ENCODE measurements at places on chromosomes 4 and X.

DNA sequence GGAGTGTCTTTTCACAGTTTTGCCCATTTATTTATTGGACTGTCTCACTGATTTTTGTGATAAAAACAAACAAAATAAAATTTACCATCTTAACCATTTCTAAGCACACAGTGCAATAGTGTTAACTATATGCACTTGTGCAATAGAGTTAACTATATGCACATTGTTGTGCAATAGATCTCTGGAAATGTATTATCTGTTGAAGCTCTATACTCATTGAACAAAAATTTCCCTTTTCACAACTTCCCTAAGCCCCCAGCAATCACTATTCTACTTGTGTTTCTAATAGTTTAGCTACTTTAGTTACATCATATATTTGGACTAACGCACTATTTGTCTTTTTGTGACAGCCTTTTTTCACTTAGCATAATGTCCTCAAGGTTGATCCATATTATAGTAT, 59.7 kb upstream of the BEX4 start:
- DNase-seq = no peak

DNA sequence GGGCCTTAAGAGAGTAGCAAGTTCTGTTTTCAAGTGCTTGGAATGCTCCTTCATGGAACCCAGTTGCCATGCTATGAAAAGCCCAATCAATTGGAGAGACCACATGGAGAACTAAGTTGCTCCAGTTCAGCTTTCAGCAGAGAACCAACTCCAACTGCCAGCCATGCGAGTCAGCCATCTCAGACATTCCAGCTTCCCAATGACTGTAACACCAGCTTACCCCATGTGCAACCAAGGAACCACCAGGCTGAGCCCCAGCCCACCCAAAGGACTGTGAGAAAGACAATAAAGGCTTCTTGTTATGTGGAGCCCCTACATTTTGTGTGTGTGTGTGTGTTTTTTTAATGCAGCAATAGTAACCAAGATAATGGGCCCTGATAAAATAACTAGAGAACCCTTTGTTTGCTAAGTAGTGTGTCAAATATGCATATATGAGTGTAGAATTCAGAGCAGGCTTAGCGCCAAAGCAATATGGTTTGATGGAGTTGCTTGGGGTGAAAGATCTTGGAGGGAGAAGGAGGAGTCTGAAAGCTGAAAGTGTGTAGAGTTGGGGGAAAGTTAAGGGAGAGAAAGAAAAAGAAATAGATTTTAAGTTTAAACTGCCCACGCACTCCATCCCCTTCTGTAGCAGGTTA, 35.0 kb upstream of the CCKAR start:
- no peak for DNase-seq

GRCh38 chrX:10095698-10096432, 60.9 kb upstream of the CLCN4 start:
- no peak for DNase-seq

GRCh38 chrX:22406201-22406737, 133.6 kb downstream of the CBLL2 start:
- DNase-seq = no peak

DNA sequence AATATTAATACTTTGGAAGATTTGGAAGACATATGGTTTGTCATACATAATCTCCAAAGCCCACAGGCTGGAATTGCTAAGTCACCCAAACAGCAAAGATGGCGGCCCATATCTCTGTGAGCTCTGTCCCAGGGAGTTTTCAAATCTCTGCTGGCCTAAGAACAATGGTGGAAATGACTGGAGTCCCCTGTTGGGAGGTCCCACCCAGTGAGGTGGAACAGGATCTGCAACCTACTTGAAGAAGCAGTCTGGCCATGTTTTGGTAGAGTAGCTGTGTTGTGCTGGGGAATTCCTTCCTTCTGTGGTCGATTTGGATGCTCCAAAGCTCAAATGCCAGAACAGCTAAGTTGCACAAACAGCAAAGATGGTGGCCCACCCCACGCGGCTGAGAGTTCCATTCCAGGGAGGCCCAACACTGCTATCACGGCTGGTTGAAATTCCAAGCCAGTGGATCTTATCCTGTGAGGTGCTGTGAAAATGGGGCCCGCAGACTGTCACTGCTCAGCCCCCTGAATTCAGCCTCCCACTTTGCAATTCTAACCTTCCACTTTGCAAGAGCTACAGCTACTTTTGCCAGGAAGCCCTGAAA, 3.2 kb upstream of the UGT2B7 start:
- DNase-seq = no peak

GRCh38 chrX:64842492-64842891, 133.8 kb downstream of the ZC4H2 start:
- no peak for DNase-seq
